CD4-positive, alpha-beta T cell treated with Interleukin-15 for 4 hours (primary cell): ENCODE measurements at places on chromosomes 7 and 10.

- no peak for DNase-seq
These were observed 5.9 kb upstream of the PWWP2B start for GRCh38 chr10:132390921-132391675.

- DNase-seq: no peak
These were observed 166.9 kb downstream of the SEMA3A start for GRCh38 chr7:84027678-84028077.

DNA sequence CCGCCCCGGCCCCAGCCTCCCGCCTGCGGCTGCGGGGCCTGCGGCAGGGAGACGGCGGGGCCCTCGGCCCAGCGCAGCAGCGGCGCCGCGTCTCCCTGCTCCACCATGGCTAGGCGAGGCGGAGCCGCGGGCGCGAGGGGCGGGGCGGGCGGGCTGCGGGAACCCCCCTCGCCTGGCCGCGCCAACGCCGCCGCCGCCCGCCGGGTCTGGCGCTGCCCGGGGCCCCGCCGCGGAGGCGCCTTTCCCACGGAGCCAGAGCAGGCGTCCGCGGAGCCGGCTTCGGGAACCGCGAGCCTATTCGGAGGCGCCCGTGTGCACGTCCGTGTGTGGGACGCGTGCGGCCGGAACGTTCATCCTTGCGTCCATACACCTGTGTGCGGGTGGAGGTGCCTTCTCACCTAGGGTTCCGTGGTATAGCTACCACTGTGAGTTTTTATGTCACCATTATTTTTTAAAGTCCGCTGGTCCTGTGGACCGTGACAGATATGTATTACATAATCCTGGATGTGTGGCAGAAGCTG, at the start of gene DENND11:
TSS of gene DENND11 (minus strand) at position 120 of the 521 bp plus-strand sequence. CDS start at position 107, 13 bp downstream.
- DNase-seq: peak; percentile 19

DNA sequence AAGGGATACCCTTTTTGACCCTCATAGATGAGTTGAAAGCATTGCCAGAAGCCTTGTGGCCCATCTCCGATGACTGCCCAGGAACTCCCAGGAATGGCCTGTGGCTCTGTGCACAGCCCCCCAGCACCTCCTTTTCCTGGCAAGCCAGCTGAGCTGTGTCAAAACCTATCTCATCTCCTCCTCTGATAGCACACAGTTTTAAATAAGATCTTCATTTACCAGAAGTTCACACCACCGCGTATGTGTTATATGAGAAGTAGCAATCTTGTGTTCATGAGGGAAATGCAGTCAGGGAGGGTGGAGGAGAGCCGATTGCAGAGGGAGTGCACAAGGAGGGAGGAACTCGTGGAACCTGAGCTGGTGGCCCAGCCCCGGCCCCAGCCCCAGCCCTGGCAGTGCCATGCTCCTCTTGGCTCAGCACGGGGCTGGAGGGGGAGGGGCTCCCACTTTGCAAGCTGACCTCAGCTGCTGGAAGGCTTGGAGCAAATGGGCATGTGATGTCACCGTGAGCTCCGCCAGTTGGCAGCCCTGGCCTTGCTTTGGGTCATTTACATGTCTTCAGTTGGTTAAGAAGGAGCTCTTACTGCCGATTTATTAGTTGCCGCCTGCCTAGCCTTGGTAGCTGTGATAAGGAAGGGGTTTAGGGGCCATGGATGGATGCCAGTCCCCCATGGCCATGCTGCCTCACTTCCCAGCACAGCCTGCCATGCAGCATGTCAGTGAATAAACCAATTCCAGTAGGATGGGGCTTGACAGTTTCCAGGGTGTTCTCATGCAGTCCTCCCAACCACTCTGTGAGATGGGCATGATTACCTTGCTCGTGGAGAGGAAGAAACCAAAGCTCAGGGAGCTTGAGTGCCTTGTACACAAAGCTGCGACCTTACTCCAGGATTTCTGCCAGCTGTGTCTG, 20.0 kb downstream of the UNC5B start:
- no peak for DNase-seq

- no peak for DNase-seq
These were observed 74.9 kb downstream of the CTBP2 start for GRCh38 chr10:125085258-125086054.

- no peak for DNase-seq
These were observed 259.3 kb downstream of the ZEB1 start for GRCh38 chr10:31578181-31578852.
